ENCODE measurements at places on chromosomes 6 and 20.

- DNase-seq, result no peak
Observed at GRCh38 chr20:1888796-1889463, 6.3 kb upstream of the SIRPA start.

DNA sequence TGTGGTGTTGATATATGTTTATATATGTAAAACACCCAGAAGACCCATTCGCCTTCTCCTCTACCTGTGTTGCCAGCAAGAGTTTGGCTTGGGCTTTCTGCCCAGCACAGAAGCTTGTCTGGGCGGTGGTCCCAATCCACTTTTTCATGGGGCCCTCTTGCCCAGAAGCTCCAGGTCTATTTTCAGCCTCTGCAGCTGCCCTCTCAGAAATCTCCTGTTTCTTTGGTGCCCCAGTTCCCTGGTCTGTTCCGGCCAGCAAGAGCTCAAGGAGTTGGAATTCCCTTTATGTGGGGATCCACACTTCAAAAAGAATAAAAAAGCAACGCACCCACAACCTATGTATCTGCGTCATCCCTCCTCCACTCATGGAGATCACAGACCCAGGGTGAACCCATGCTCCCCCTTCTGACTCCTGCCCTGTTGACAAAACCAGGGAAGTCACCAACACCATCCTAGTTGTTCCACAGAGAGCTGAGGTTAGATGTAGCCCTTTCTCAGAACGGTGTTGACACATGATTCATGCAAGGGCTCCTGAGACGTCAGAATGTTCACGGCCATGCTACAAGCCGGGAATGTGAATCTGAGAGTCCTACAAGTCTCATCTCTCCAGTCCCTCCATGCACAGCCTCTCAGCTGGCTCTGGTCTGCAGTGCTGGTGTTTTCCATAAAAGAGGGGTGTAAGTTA lies 156.8 kb upstream of the RIN2 start:
- DNase-seq, result no peak

DNA sequence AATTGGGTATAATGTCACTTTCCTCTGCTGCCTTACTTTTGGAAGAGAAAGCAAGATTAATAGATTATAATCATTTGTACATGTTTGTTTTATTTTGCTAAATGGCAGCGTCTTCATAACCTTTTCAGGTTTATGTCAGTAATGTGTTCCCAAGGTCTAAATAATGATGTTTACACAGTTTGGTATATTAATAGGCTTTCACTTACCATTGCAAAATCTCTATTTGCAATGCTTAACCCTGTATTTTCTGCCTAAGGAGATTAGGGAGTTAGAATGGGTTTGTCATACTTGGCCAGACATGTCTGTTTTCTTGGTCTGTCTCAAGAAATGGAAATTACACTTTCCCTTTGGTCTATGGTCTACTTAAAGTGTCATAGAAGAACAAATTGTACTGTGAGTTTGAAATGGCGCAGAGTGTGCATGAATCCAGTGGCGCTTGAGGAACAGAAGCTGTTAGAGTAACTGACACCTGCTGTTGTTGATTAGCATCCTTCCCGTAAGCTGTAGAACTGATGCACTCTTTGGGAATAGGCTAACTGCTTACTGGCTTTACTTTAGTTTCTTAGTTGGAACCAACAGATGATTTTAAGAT lies 261.1 kb downstream of the SAMD5 start:
- no peak for DNase-seq

- DNase-seq, result no peak
Observed at GRCh38 chr6:73743556-73743955, 47.6 kb downstream of the CD109 start.

GRCh38 chr6:2505624-2506023 lies 245.1 kb downstream of the MYLK4 start:
- no peak for DNase-seq

GRCh38 chr6:117008618-117009017 lies 131.6 kb downstream of the RFX6 start:
- DNase-seq, result no peak

- no peak for DNase-seq
Observed at GRCh38 chr20:49510562-49511122, 28.2 kb upstream of the KCNB1 start.

GRCh38 chr6:142444376-142444775 lies 142.6 kb downstream of the ADGRG6 start:
- DNase-seq, result no peak

- DNase-seq, result no peak
Observed at GRCh38 chr6:170067923-170068360, 222.9 kb downstream of the DLL1 start.

DNA sequence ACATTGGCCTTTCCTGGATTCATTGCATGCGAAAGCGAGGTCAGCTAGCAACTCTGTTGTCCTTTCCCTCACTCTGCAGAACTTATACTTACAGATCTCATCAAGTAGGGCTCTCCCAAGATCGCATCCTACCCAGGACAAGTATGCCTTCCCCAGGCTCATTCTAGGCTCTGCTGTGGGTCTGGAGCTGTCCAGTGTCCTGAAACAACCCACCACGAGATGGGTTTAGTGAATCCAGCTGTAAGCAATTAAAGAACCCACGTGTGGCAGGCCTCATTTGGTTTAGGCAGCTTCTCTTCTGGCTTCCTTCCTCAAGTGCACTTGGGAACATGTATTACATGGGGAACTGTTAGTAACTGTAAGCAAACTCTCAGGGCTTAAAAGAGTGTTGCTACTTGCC lies 406.5 kb upstream of the CHD6 start:
- DNase-seq, result no peak

GRCh38 chr6:24391756-24392405 lies 10.9 kb upstream of the MRS2 start:
- no peak for DNase-seq

GRCh38 chr6:42935322-42935721 lies 6.0 kb downstream of the CNPY3 start:
- no peak for DNase-seq

GRCh38 chr6:72619883-72620696 lies 1.8 kb upstream of the KCNQ5 start:
- peak; percentile 47 for DNase-seq

GRCh38 chr20:58014628-58015315 lies 213.7 kb downstream of the ANKRD60 start:
- no peak for DNase-seq

GRCh38 chr6:37920667-37921066 lies 101.1 kb downstream of the ZFAND3 start:
- no peak for DNase-seq

- no peak for DNase-seq
Observed at GRCh38 chr6:55528624-55529023, 50.4 kb downstream of the HMGCLL1 start.

DNA sequence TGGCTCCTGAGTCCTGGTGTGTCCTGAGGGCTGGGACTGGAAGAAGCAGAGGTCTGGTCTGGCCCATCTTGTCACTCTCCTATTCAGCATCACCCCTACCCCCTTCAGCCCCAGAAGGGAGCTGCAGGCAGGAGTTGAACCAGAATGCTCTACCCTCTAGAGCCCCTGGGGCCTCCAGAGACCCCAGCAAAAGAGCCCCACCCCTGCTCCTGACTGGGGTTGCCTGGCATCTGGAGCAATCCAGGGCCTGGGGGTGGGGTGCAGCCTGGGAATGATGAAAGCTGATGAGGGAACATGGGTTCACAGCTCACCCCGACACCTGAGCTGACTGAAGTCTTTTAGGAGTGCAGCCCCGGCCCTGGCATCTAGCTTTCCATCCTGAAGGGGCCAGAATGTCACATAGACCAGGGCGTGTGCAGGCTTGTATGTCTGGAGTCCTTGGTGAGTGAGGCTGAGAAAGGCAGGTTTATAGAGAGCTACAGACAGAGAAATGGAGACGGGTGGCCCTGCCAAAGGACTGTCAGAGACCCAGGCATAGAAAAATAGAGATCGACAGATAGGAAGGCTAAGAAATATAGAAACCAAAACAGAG lies 12.2 kb downstream of the FGD2 start:
- DNase-seq, result no peak

GRCh38 chr20:54506643-54507042 lies 31.2 kb downstream of the DOK5 start:
- no peak for DNase-seq

DNA sequence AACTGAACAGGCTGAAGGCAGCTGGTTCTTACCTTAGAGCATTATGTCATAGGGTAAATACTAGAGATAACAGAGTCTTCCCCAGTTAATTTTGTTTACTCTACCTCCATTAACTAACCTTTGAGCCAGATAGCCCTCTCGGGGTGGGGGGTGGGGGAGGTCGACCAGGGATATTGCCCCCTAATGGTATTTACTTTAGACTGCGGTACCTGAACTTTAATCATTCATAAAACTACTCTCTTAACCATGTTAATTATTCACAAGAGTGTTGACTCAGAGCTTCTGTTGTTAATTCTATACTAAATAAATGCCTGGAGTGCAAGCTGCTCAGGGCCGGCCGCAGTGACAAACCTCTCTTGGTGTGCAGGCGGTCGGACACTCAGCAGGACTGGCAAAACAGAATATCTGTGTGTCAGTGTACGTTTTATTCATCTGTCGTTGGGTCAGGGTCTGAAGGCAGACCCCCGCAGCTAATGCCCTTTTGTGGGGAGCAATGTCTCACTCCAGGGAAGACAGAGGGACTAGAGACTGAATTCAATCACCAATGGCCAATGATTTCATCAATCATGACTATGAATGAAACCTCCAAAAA lies 152.4 kb upstream of the COL21A1 start:
- no peak for DNase-seq

Measured in stimulated activated CD8-positive, alpha-beta memory T cell treated with anti-CD3 and anti-CD28 coated beads, Interleukin-2, amount 100 ng/mL, for 1 hour (primary cell).